Mucosa of descending colon (tissue), 3 donors: ENCODE measurements at places on chromosomes 16 and 17. TPM values are rescaled to one million over a fixed set of nuclear protein-coding genes. Genes with fewer than 3 reads are reported as not detected.
A peak's percentile ranks its signal among the peaks of the same experiment; 100 is the strongest.

DNA sequence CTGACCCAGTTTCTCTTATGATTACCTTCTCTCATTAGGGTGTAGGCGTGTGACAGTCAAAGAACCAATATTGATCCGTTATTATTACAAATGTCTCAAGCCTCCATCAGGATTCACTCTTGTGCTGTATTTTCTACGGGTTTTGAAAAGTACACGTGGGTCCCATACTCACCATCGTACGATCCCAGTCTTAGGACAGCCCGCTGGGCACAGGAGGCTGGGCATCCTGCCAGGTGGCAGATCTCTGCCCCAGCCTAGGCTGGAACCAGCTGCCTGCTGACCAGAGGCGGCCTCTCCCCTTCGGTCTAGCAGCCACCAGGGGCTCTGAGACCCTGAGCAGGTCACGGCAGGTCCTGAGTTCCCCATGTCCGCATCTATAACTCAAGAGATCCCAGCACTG is 2.0 kb upstream of the METRNL start:
- no peak for DNase-seq

DNA sequence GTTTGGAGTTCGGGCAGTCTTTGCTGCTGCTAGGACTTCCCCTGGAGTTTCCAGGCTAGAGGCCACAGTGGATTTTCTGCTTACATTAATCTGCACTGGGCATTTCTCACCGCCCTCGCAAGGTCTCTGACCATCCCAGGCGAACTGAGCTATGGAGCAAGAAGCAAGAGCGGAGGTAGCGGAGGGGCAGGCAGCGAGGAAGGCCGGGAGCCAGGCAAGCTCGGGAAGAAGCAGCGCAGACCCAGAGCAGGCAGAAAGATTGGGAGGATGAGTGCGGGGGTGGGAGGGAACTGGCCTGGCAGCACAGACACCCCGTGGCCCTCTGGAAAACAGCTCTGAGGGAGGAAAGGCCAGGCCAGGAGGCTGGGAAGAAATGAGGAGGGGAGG is 3.8 kb downstream of the COTL1 start:
- no peak for DNase-seq

DNA sequence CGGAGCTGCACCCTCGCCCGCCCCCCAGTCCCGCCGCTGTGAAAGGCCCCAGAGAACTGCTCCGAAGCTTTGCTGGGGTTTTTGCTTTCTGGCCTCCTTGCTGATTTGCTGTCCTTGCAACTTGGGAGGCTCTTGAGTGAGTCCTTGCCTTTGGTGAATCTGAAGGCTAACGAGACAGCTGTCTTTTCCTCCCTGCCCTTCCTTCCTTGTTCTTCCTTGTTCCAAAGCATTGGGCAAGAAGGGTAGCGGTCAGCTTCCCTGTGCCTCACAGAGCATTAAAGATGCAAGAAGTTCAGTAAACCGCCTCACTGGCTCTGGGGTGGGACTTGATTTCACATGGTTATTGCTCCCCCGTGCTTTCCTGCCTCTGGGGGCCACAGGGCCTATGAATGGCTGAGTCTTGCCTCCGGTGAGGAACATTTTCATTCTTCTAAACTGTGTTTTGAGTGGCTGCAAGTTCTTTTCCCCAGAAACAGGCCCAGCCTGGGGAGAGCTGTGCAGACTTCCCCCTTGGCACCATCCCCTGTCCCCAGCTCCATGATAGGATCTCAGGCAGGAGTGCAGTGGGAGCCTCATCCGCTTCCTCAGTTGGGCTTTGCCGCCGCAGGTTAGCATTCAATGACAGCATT is 1.4 kb downstream of the YPEL2 start:
- no peak for DNase-seq

DNA sequence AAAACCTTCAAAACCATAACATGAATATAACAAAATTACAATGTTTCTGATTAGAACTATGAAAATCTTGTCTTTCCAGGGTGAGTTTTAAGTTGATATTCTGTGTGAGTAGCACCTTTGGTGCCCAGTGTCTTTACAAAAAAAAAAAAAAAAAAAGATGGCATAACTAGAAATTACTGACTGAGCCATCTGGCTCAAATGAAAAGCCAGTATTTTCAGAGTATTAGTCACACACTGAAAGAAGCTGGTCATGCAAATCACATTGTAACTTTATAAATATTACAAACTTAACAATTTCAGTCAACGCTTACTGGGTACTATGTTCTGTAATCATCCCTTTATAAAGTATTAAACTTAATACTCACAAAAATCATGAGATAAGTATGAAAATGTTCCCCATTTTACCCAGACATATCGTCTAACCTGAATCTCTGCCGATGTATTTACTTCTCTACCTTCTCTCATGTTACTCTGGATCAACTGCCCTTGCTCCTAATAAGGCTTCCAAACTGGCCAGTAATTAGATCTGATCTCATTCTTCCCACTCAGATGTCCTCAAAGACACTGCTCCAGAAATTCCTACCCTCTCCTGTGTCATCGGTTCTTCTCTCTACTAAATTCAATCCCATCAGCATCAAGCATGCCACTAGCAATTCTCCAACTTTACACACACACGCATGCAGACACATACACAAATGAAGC is 25.4 kb downstream of the UBE2G1 start:
- no peak for DNase-seq

Gene ACSM2A
- total RNA-seq, result not detected

Gene AOC3
- 175 TPM for total RNA-seq

- no peak for DNase-seq
These were observed 8.0 kb downstream of the FLYWCH1 start for GRCh38 chr16:2919511-2920255.

DNA sequence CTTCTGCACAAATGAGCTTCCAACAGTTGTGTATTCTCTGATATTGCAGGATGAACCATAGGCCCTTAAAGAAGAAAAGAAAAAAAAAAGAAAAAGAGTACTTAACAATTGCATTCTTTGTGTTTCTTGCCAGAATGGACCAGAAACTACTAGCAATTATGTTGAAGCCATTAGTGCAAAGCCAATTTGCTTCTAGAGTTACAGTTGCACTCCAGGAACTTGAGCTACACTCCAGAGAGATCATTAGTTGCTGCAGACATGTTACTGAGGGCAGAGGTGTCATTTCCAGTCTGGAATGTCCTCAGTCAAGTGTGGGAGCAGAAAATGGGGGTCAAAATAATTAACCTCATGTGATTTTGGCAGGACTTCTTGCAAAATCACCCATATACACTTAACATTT is 85.6 kb upstream of the CCL2 start:
- DNase-seq, result no peak

GRCh38 chr16:30187971-30188561 is 4.7 kb downstream of the CORO1A start:
- DNase-seq, result peak; percentile 16

GRCh38 chr17:37713028-37713431 is 31.8 kb downstream of the HNF1B start:
- DNase-seq, result no peak

DNA sequence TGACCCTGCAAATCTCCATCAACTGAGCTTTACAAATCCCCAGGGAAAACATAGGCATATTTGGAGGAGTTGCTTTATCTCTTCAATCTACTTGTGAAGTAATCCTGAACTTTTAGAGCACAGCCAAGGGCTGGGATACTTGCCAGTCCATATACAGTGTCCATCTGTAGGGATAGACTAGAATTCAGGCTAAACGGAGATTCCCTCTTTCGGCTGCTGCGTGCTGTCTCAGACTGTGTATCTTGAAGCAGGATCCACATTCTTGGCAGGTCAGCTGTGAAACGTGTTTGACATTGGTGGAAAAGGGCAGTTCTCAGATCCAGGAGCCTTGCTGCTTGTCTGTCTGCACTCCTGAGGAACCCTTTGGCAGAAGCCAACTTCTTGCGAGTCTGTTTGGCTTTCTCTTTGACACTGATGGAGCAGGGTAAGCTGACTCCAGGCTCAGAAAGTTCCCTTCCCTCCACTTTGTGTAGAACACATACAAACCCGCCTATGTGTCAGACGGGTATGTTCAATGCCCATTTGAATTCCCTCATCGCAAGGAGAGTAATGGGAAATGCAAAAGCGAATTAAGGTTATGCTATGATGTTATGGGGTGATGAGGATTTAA is 221.8 kb downstream of the MAP2K4 start:
- no peak for DNase-seq

- DNase-seq, result no peak
These were observed at the start of gene HS3ST6 for GRCh38 chr16:1918351-1919326. Gene HS3ST6 (minus strand): TSS chr16:1918415. CDS start chr16:1918323, 92 bp downstream.

Gene PROCA1
- total RNA-seq, result 1.3 TPM

DNA sequence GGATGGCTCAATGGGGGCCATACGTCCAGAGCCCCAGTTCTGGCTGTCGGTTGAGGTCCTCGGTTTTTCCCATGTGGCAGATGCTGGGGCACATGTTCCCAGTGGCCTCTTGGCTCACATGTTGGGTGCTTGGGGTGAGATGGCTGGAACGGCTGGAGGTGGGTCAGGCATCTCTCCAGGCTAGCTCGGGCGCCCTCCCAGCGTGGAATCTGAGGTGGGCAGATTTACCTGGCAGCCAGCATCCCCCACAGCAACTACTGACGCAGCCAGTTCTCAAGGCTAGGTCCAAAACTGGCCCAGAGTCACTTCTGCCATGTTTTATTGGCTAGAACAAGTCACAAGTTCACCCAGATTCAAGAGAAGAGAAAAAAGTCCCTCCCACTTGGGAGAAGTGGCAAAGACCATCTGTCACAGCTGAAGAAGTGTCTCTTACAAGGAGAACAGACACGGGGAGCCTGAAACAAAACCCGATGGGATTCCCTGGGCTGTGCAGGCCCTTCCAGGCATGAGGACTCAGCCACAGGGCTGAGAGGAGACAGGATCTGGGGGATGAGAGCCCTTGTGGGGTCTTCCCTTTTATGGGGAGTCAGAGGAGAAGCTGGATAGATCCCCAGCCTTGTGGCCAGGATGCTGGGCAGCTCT is 15.2 kb downstream of the ACE start:
- DNase-seq, result no peak

Gene EFNB3
- 0.35 TPM for total RNA-seq

GRCh38 chr17:48459070-48459844 is 29.2 kb upstream of the SKAP1 start:
- DNase-seq, result no peak

- DNase-seq, result no peak
These were observed 4.1 kb downstream of the PECAM1 start for GRCh38 chr17:64386412-64387144.

Gene TP53TG3
- total RNA-seq, result not detected

- peak; percentile 40 for DNase-seq
These were observed 1.1 kb downstream of the CAMTA2 start for GRCh38 chr17:4986403-4986802.

DNA sequence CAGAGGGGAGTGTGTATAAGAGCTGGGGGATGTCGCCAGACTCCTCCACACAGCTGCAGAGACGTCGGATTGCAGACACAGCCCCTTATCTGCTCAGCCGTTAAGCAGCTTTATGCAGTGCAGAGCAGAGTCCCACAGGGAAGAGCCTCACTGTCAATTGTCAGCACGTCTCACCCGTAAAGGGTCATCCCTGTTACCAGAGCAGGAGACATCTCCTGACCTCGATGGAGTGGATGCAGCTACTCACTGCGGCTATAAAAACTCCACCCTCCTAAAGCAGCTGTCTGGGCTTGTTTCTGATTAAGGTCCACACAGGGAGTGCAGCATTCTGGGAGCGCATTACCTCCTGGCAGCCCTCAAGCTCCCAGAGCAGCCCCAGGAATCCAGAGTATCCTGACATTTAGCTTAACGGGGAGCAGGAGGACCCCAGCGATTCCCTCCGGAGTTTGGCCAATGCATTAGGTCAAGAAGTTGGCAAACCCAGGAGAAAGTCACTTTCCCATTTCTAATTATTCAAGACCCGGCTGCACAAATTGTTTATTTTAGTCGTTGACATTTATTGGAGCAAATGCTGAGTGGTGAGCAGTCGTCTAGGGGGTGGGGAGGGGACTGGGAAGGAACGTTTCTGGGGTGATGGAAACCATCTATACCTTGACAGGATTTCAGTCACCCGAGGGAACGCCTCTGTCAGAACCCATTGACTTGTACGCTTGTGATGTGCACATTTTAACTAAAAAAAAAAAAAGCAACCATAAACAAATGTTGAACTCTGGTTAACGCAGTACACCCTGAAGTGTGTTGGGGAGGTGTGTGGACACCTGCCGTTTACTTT is 100.0 kb upstream of the ZNF469 start:
- no peak for DNase-seq

- DNase-seq, result no peak
These were observed 146.0 kb downstream of the ABCA8 start for GRCh38 chr17:68809148-68809547.

DNA sequence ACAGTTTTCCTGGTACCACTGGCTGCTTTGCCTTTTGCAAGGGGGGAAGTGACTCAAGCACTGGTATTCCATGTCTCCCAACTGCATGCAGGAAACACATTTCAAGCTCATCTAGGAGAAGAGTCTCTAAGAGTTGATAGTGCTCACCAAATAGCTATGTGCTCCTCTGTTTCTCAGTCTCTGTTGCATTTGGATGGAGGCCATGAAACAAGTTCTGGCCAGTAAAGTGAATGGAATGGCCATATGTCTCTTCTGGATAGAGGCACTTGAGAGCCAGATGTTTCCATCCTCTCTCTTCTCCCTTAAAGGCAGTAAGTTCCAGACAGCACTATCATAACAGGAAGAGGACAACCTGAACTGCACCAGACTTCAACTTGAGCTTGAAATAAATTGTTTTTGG is 60.6 kb downstream of the C16orf82 start:
- no peak for DNase-seq

DNA sequence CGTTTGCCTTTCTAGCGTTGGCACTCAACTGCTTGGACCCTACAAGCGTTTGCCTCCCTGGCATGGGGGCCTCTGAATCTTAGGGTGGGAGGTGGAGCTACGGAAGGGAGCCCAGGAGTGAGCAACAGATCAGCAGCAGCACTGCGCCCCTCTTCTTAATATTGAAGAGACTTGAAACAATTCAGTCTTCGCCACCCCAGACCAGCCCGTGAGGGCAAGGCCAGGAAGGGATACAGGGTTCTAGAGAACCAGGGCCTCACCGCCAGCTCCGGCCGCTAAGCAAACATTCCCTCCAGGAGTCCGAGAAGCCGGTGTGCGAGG is 1.5 kb upstream of the GPRC5C start:
- DNase-seq, result no peak
